RPMI8226 (cell line): ENCODE measurements at places on chromosomes 3 and 15.
A peak's percentile ranks its signal among the peaks of the same experiment; 100 is the strongest.

- DNase-seq, result no peak
Observed at GRCh38 chr3:190169243-190169642, 48.5 kb upstream of the P3H2 start.

- peak; percentile 48 for DNase-seq
Observed at GRCh38 chr3:171809861-171810628, at the start of gene PLD1. Gene PLD1, minus strand, starts transcription at chr3:171810483. Its CDS starts 72,432 bp downstream, at chr3:171738051.

GRCh38 chr3:151552589-151552988 lies 91.7 kb upstream of the IGSF10 start:
- no peak for DNase-seq

- no peak for DNase-seq
Observed at GRCh38 chr3:116473602-116474001, 28.3 kb upstream of the LSAMP start.

- DNase-seq, result no peak
Observed at GRCh38 chr3:45848392-45848791, 6.5 kb upstream of the LZTFL1 start.

GRCh38 chr15:66654739-66655375 lies 47.2 kb upstream of the SMAD6 start:
- no peak for DNase-seq

DNA sequence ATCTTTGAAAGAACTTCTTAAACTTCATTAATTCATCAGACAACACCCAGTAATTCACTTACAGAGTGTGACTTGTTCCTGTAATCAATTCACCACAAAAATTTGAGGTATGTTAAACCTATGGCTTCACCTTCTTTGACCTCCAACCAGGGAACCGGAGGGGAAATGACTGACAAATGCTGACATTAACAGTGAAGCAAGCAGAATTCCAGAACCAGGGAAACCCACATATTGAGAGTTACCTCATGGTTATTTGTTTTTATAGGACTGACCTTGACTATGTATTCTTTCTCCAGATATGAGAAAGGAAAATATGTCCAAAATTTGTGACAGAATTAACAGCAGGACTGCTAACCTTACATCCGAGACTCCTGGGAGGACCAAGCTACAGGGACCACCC lies 2.7 kb downstream of the P3H2 start:
- no peak for DNase-seq

DNA sequence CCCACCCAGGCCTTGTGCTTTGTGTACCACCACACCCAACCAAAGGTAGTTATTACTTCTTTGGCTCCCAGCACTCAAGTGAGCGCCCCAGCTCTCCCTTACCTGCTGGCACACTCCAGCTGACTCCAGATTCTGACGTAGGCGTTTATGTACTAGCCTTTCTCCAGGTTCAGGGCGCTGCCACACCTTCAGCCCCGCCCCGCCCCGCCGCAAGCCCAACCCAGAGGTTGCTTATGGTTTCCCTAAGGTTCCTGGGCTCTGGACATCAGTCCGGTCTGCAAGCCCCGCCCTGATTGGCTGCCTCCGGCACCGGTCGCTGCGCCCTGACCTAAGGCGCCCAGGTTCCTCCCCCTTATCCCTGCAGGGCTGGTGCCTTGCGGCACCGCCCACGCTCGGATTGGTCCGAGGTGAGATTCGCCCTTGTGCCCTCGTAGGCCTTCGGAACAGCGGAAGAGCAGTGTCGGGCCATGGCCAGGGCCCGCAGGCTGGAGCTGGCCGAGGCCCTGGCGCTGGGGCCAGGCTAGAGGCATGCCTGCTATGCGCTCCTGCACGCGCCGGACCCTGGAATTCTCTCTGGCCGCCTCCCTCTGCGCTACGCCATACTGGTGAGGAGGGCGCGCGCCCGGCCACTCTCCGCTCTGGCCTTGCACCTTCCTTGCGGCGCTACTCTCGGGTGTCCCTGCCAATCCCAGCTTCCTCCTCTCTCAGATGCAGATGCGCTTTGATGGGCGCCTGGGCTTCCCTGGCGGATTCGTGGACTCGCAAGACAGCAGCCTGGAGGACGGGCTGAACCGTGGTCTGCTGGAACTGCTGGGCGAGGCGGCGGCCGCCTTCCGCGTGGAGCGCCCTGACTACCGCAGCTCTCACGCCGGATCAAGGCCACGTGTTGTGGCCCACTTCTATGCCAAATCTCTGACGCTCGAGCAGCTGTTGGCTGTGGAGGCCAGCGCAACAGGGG lies 19.8 kb upstream of the NUDT16 start:
- no peak for DNase-seq

- no peak for DNase-seq
Observed at GRCh38 chr15:89908226-89908625, 4.5 kb downstream of the ARPIN start.

DNA sequence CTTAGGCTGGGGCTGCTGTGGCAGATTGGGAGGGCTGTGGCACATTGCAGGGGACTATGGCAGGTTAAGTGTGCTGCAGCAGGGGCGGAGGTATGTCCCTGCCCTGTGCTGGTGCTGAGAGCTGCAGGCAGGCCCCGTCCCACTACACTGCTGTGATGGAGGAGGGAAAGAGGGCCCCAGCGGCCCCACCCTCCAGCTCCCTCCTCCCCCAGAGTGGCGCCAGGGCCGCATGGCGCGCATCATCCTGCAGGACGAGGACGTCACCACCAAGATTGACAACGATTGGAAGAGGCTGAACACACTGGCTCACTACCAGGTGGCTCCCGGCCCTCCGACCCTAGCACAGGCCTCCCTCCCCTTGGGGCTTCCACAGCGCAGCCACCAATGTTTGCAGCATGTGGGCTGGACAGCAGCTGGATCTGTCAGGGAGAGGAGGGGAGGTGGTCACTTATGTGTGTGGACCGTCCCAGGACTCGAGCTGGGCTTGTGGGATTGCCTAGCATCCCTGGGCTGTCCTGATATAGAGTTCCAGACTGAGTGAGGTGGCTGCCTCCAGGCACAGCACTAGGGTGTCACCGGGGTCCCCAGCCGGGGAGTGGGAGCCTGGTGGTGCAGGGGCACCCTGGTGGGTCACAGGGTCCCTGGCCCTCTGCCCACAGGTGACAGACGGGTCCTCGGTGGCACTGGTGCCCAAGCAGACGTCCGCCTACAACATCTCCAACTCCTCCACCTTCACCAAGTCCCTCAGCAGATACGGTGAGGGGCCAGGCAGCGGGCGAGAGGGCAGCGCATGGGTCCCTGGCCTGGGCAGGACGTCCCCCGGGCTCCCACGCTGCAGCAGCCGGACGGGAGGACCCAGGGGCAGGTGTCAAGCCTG lies 46.1 kb downstream of the PLXNA1 start:
- DNase-seq, result no peak

- no peak for DNase-seq
Observed at GRCh38 chr3:48826451-48826850, 21.2 kb downstream of the PRKAR2A start.

DNA sequence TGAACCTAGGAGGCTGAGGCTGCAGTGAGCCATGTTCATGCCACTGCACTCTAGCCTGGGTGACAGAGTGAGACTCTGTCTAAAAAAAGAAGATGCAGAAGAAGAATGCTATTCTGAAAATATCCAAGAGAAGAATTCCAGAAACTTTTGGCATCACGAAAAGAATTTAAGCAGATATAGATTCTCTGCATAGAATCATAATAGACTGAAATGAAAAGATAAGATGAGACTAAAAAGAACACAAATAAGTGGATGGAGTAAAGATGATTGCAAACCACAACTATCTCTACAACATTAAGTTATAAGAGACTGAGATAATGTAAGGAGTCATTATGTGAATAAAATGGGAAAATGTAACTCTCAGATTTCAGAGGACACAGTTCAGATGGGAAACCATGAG lies 140.7 kb upstream of the TMC3 start:
- DNase-seq, result no peak

DNA sequence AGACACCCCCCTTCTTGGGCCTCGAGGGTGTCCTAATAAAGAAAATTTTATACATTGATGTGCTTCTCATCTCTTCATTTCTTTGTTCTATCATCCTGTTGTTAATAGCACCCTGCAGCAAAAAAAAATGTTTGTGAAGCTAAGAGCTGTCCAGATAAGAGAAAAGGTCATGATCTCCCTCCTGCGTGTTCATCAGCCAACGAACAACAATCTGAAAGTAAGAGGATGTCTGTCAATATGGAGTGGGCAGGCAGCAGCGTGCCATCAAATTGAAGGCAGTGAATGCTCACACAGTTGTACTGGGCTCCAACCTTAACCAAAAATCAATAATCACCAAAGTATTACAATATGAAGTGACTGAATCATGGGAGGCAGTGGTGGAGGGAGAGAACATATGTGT lies 418.6 kb upstream of the ONECUT1 start:
- DNase-seq, result no peak

- no peak for DNase-seq
Observed at GRCh38 chr15:39144051-39144450, 436.8 kb upstream of the THBS1 start.

GRCh38 chr3:48700731-48701405 lies 15.2 kb upstream of the NCKIPSD start:
- DNase-seq, result no peak

DNA sequence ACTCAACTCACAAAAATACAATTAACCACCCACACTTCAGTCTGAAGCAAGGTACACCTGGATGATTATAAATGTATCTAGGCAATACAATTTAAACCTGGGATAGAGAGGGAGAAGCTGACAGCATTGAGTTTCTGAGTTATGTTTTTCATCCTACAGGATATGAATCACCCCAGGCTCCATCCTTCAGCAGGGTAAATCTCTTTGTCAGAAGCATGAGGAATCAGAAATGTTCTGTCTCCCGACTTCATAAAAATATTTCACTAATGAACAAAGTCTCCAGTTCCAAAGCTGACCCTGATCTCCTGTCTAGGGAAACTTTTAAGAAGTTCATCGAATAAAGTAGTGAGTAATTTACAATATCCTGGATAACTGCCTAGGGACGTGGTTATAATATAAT lies 25.5 kb upstream of the FRMD4B start:
- no peak for DNase-seq

DNA sequence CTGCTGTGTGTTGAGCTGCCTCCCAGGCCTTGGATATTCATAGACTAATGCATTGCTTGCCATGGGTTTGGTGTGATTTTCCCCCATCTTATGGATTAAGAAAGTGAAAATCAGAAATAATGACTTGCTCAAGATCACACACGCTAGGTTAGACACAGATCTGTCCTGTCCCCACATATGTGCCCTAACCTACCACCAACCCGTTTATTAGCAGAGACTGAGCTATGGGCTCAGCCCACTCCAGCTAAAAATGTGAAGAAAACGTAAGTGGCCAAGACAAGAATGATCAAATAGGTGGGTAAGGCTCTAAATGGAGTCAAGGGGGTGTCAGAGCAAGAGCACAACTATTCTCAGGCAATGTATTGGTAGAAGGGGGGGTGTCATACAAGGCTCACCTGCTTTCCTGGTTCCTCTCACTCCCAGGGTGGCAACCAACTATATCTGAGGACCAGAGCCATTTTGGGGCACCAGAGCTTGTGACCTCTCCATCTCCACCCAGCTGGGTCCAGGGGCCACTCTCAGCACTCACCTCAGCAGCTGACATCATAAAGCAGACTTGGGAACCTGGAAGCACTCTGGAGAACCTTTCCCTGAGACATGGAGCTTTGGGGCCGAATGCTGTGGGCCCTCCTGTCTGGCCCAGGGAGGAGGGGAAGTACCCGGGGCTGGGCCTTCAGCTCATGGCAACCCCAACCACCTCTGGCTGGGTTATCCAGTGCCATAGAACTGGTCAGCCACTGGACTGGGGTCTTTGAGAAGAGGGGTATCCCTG lies 1.4 kb downstream of the HEMK1 start:
- DNase-seq, result no peak

DNA sequence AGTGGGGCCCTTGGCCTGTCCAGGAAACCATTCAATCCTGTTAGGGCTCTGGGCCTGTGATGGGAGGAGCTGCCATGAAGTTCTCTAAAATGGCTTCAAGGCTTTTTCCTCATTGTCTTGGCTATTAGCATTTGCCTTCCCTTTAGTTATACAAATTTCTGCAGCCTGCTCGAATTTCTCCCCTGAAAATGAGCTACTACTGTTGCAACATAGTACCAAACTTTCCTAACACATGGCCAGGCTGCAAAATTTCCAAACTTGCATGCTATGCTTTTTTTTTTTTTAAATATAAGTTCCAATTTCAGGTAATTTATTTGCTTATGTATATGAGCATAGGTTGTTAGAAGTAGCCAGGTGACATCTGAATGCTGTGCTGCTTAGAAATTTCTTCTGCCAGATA lies 560.8 kb upstream of the TBL1XR1 start:
- DNase-seq, result no peak

DNA sequence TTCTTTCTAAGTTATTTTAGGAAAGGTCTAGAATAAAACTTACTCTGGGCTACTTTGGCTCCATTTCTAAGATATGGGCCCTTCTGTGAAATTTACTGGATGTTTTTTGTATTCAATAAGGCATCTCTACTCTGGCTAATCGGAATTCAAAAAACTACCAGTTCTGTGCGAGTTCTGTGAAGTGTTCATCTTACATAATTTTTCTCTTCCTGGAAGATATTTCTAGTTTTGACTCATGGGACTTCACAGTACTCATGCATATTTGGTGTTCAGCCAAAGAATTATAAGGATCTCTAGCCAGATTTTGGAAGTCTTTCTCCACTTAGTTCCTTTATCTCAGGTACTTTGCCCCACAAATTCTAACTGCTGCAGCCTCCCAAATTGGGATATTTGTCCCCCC lies 46.4 kb upstream of the MBNL1 start:
- no peak for DNase-seq
